Left renal pelvis (tissue), 4 donors: ENCODE measurements at places on chromosomes 3 and 15. TPM values are rescaled to one million over a fixed set of nuclear protein-coding genes. Genes with fewer than 3 reads are reported as not detected.

TMEM89 gene
- not detected for polyA plus RNA-seq

TNFAIP8L3 gene
- polyA plus RNA-seq, result 1.6 TPM

TPRG1 gene
- 1.3 TPM for polyA plus RNA-seq

ST8SIA2 gene
- 4.9 TPM for polyA plus RNA-seq

CCR1 gene
- 2.6 TPM for polyA plus RNA-seq

SLC7A14 gene
- polyA plus RNA-seq, result 1.3 TPM

CCDC12 gene
- polyA plus RNA-seq, result 38.9 TPM

SCAANT1 gene
- polyA plus RNA-seq, result not detected

LYZL4 gene
- not detected for polyA plus RNA-seq

BCL2A1 gene
- 0.21 TPM for polyA plus RNA-seq

KIF23 gene
- polyA plus RNA-seq, result 40.6 TPM

DZIP3 gene
- polyA plus RNA-seq, result 33.2 TPM

STRC gene
- polyA plus RNA-seq, result 0.64 TPM

ARRDC4 gene
- 35.6 TPM for polyA plus RNA-seq

VGLL3 gene
- polyA plus RNA-seq, result 5.2 TPM

EPHB1 gene
- polyA plus RNA-seq, result 5.8 TPM

CCDC13 gene
- polyA plus RNA-seq, result 1.3 TPM
